ENCODE measurements at places on chromosomes 5 and 9. TPM values are rescaled to one million over a fixed set of nuclear protein-coding genes. Genes with fewer than 3 reads are reported as not detected.

- no peak for DNase-seq
These were observed 532.4 kb downstream of the CCDC171 start for GRCh38 chr9:16085167-16085726.

GRCh38 chr5:72222521-72222920 lies 97.5 kb downstream of the MRPS27 start:
- DNase-seq: no peak

DNA sequence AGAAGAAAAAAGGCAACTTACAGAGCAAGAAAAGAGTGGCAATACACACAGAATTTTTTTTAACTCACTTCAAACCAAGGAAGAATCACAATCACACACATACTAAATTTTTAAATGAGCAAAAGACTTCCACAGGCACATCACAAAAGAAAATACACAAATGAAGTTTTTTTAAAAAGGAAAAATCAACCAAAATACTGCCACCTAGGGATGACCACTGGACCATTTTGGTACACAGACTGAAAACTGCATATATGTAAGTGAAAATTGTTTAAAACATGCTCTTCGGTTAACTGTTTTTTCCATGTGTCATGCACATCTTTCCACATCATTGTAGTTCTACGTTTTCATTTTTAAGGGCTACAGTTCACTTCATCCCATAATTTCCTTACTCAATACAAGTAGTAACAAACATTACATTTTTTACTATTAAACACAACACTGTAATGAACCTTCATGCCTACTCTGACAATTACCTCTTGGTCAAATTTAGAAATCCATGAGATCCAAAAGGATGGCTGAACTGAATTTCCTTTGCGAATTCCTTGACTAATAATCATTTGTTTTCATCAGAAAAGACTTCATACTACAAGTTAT lies 79.0 kb downstream of the FBXW11 start:
- no peak for DNase-seq

- DNase-seq: no peak
These were observed 12.0 kb upstream of the NRARP start for GRCh38 chr9:137313956-137314560.

UBAP1 gene
- total RNA-seq: 30.5 TPM

SV2C gene
- not detected for total RNA-seq

All from myocyte (in vitro differentiated cells).